NCI-H187 (cell line): ENCODE measurements at places on chromosomes 5 and 9.
A peak's percentile ranks its signal among the peaks of the same experiment; 100 is the strongest.

DNA sequence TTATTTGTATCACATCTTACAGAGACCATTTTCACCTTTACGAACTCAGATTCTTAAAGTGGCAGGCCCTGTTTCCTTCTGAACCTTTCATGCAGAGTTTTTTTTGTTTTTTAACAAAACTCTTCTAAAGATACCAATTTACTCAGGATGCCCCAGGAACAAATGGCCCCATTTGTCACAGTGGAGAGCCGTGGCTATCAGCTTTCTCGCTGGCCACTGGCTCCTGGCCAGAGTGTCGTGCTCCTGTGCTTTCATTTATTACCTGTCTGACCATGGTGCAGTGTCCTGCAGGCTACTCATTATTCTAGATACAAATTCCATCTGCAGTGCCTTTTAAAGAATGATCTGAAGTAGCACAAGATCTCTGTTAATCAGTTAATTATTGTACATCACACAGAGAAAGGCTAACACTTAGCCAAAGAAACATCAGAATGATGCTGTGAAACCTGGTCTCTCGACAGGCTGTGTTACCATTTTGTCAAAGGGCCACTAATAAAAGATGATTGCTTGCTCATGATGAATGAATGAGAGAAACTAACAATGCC lies 27.8 kb downstream of the ADRA1B start:
- no peak for DNase-seq

GRCh38 chr9:2125906-2126305 lies 110.8 kb downstream of the SMARCA2 start:
- no peak for DNase-seq

DNA sequence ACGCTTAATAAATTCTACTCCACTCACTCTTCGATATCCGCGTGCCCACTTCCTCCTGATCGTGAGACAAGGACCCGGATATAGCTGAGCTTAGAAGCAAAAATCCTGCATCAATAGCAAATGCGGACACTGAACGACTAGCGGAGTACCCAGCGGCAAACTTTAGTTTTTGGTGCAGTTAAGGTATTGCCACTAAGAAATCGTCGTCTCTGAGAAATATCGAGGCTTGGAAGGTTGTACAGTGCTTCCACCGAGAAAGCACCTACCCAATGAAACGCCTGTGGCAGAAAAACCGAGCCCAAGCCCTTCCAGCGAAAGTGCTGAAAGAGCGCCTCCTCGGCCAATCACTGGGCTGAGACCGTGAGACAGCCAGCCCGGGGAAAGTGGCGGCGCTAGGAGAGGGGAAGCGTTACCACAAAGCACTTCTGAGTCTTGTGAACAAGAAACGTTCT lies 32.2 kb downstream of the ANXA2R start:
- peak; percentile 99 for DNase-seq

DNA sequence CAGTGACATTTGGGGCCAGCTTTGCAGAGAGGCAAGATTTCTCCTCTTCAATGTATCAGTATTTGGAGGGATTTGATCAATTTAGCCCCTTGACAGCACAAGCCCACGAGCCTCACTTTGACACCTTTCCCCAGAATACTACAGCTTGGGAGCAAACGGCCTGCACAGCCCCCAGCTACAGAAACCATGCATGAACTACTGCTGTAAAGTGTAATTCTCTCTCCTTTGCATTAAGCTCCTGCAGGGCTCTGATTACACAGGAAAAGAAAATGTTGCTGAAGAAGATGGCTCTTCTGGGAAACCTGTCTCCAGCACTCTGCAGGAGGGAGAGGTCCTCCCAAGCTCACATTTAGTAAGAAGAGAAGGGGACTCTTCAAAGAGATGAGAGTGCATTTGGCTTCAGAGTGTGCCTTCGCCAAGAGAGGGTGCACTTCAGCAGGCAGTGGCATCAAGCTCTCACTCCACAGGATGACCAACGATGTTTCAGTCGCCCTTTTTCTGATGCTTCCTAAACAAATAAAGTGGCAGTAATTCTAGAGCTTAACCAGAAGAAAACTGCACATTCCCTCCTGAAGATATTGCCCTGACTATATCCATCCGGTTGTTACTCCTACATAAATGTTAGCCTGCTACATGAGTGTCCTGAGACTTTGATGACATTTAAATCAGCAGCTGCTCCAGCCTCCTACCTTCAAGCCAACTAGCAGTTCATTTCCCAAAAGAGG lies 272.2 kb downstream of the AUH start:
- peak; percentile 54 for DNase-seq

GRCh38 chr5:57360871-57361270 lies 121.7 kb downstream of the ACTBL2 start:
- no peak for DNase-seq

DNA sequence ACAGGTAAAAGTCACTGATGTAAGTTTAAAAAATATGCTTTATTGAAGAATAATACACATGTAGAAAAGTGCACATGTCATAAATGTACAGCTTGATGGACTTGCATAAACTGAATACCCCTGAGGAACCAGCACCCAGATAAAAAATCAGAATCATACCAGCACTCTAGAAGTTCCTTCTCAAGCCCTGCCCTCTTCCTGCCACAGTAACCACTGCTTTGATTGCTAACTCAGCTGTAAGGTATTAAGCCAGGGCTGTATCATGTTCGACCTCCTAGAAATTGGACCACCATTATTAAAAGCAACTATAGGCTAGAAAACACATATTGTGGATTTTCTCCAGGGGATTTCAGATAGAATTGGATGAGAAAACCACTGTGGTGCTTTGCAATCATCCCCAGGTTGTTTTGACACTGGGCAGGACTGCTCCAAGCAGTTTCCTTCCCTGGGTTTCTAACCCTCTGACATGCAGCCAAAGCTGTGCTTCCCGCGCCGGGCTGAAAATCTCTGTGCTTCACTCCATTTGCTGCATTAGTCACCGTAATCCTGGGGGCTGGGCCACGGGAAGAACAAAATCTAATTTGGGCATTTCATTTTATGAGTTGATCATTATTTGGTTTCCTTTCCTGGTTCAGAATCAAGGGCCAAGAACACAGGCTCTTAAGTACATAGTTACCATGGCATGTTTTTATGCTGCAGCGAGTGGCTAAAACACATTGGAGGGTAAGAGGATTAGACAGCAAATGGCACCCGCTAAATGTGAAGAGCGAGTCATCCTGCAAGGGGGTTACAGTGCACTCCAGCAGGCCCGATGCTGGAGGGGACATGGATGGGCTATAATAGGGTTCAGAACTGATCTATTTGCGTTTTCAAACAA lies 139.4 kb upstream of the IL12B start:
- DNase-seq = no peak

- peak; percentile 24 for DNase-seq
Observed at GRCh38 chr9:7237473-7238246, 479.9 kb downstream of the KDM4C start.

GRCh38 chr5:154117050-154117449 lies 73.5 kb upstream of the GALNT10 start:
- DNase-seq = no peak

GRCh38 chr5:9538504-9538903 lies 7.4 kb downstream of the SEMA5A start:
- DNase-seq = no peak

GRCh38 chr5:17261075-17261474 lies 43.6 kb downstream of the BASP1 start:
- no peak for DNase-seq

DNA sequence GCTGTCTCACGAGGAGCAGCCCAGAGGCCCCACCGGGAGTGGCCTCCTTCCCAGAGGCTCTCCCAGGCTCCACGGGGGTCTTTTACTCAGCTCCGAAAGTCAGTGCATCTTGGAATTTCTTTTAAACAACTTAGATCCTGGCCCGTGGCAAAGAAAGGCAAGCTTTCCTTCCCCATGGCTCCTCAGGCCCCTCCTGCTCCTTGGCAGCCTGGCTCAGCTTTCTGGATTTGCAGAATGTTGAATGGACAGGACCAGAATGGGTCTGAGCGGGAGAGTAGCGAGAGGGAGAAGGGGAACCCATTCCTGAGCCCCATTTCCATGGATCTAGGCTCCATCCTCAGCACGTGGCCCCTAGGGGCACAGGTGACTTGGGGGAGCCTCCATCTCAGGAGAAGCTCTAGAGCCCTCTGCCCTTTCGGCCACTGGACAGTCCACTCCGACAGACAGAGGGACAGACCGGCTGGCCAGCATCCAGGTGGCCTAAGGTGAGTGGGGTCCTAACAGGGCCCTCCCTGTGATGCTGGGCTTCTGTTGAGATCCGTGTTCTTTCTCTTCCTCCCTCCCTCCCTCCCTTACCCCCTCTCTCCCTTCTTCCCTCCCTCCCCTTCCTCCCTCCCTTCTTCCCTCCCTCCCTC lies 173.9 kb upstream of the PPP1R26 start:
- no peak for DNase-seq

- no peak for DNase-seq
Observed at GRCh38 chr5:96896806-96897205, 20.5 kb downstream of the ERAP2 start.
